Fibroblast of the aortic adventitia (primary cell): ENCODE measurements at places on chromosomes 2 and 18. TPM values are rescaled to one million over a fixed set of nuclear protein-coding genes. Genes with fewer than 3 reads are reported as not detected.

The EFHD1 gene
- total RNA-seq = 0.45 and 0.49 TPM in 2 replicates

The COX5B gene
- 83.4 and 198 TPM in 2 replicates for total RNA-seq

The ANKZF1 gene
- 23.7 and 64.5 TPM in 2 replicates for total RNA-seq

The REG3A gene
- total RNA-seq = not detected in 2 replicates

The ATRAID gene
- total RNA-seq = 135 and 216 TPM in 2 replicates

The RPRM gene
- 0.27 TPM in 1 of 2 replicates, not detected in the other for total RNA-seq
